Hippocampal formation (tissue), 2 donors: ENCODE measurements at places on chromosomes 7 and 10.

DNA sequence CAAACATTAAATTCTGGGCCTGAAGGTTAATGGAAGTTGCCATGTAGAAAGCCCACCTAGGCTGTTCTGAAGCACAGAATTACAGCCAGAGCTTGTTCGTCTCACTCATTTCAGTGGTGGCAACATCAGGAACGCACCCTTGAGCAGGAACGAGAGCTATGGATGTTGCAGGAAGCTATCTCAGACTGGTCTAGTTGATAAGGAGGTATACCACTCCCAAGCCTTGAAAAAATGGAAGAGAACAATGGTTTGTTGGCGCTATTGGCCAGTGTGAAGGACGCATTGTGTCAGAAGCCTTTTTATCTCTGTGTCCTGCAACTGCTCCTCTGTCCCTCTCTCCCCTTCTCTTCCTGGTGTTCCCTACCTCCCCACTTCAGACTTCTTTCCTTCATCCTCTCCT is 60.9 kb upstream of the RAPGEF5 start:
- no peak for DNase-seq

DNA sequence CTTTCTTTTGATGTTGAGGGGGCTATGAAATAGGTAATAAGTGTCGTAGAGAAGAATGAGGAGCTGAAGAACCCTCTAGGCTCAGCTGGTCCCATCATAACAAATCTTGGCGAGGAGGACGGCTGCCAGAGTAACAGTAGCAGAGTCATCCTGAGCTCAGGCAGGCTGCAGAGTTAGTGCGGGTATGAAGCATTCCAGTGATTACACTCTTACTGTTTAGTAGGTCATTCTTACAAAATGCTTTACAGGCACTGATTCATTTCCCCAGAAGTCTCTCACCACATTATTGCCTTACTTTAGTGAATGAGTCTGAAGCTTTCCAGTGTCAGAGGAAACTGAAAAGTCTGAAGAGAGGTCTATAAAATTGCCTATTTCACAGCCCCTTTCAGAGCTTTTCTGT is 43.9 kb upstream of the GPR158 start:
- no peak for DNase-seq

DNA sequence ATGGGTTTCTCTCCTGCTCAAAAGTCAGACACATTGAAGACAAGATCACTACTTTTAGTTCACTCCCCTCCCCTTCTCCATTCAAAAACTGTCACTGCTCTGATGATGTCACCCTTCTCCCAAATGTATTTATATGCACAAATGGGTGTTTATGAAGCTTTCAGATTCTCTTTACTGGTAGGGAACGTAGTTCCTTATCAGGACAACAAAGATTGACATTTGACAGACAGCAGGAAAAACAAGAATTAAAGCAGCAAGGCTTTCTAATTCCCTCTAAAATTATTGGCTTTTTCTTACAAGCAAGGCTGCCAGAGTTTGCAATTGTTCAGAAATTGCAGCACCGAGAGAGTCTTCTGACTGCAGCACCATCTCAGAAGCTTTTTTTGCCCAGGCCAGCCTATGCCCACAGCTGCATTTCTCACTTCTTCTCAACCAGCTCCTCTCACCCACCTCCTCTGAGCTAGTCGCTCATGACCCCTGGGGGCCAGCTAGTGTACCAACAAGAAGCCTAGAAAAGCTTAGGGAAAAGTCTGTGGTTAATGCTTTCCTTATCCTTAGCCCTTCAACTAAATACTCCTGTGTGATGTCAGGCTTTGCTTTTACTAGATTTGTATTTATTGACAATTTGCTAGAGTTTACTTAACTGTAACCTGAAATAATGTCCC is 265.1 kb downstream of the HTR7 start:
- DNase-seq: peak; percentile 10

DNA sequence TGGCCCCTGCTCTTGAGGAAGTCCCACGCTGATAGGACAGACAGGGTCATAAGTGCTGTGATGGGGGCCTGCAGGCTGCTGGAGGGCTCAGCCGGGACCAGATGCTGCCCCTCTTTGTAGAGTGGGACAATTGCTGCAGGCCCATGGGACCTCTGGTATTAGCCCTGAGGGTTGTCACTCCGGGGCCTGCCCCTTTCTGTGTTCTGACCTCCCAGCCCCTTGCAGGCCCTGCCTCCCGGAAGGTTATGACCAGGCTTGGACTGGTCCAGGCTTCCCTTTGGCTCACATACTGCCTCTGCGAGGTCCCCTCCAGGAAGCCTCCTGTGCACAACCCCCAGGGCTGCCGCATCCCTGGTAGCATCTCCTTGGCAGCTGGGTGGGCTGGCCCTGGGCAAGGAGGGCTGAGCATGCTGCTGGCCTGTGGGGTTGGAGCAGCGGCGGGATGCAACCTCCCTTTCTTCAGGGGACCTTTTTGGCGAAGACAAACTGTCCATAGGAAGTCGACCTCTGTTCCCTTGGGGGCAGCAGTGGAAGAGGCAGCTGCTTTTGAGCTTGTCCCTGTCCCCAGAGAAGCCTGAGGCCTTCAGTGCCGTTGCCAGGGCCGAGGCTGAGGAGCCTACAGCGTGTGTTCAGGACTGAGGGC is 8.8 kb downstream of the LIMK1 start:
- DNase-seq: no peak

GRCh38 chr10:119313644-119314043 is 106.3 kb downstream of the GRK5 start:
- no peak for DNase-seq

DNA sequence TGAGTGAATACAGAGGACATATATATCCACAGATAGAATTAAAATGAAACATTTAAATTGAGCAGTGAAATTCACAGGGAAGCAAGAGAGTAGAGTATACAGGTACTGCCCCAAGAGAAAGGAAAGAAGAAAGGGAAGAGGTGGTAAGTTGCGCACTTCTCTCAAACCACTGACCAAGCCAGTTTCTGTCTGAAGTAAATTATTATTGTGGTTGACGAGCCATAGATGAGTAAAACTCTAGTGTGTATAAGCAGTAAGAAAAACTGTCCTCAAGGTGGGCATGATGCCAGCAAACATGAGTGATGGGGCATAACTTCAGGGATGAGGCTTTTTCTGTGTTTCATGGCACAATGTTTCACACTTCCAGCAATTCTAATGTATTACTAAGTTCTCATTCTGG is 4.4 kb upstream of the BET1 start:
- DNase-seq: no peak

- no peak for DNase-seq
Observed at GRCh38 chr10:123429706-123430221, 236.4 kb upstream of the GPR26 start.

DNA sequence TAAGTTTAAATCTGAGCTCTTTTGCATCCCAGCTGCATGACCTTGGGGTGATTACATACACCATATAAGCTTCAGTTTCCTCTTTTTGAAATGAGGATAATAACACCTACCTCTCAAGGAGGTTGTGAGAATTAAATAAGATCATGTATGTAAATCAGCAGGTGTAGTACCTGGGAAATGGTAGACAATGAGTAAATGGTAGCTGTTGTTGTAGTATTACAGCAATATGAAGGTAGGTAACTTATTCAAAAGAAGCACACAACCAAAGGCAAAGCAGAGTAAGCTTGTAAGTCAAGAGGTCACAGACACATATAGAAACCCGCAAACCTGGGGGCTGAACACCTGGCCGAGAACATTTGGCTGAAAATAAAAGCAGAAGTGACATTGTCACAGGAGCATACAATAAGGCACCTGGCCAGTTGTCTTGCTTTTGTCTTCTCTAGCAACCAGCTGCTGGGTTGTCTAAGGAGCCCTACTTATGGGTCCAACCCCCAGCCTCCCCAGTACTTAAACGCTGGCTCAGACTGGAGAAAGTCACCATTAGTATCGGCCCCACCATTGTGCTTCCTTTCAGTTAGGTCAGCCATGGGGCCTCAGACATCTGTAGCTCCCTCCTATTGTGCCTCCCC is 203.6 kb upstream of the MKLN1 start:
- no peak for DNase-seq
